ENCODE measurements at places on chromosomes 12 and 14. TPM values are rescaled to one million over a fixed set of nuclear protein-coding genes. Genes with fewer than 3 reads are reported as not detected.

GRCh38 chr12:74431801-74432200 lies 105.8 kb upstream of the ATXN7L3B start:
- no peak for DNase-seq

DNA sequence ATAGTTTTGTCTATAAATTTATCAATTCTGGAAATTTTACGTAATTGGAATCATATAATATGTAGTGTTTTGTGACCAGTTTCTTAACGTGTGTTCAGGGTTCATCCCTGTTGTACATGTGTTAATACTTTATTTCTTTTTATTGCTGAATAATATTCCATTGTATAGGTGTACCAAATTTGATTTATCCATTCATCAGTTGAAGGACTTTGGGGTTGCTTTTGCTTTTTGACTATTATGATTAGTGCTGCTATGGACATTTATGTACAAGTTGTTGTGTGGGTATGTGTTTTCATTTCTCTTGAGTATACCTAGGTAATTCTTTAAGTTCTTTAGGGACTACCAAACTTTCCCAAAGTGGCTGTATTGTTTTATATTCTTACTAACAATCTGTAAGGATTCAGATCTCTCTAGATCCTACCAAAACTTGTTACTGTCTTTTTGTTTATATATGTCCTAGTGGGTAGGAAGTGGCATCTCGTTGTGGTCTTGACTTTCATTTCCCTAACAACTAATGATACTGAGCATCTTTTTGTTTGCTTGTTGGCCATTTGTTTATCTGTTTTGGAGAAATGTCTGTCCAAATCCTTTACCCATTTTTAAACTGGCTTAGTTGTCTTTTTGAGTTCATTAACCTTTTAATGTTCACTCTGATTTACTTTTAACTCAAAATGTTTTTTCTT lies 14.9 kb downstream of the VRK1 start:
- DNase-seq = no peak

- DNase-seq = no peak
Observed at GRCh38 chr14:28876572-28876945, 110.0 kb downstream of the FOXG1 start.

The RASSF9 gene
- polyA plus RNA-seq = 0.06 TPM

DNA sequence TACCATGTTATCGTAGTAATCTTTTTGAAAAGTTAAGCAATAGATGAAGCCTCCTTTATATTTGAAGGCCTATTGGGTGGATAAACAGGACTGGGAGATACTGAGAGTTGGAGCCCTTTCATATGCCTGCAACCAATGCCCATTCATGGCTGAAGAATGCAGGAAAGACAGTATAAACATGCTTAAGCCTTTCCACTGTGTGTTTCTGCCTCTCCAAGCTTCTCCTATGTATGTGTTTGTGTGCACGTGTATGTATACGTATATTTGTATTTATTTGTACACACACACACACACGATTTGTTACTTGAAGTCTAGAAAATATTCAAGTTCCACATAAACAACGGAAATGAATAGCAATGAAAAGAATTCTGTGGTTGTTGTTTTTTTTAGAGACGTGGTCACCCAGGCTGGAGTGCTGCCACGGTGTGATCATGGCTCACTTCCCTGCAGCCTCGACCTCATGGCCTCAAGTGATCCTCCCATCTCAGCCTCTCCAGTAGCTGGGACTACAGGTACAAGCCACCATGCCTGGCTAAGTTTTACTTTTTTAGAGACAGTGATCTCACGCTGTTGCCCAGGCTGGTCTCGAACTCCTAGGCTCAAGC lies 1453.5 kb downstream of the AACS start:
- no peak for DNase-seq

DNA sequence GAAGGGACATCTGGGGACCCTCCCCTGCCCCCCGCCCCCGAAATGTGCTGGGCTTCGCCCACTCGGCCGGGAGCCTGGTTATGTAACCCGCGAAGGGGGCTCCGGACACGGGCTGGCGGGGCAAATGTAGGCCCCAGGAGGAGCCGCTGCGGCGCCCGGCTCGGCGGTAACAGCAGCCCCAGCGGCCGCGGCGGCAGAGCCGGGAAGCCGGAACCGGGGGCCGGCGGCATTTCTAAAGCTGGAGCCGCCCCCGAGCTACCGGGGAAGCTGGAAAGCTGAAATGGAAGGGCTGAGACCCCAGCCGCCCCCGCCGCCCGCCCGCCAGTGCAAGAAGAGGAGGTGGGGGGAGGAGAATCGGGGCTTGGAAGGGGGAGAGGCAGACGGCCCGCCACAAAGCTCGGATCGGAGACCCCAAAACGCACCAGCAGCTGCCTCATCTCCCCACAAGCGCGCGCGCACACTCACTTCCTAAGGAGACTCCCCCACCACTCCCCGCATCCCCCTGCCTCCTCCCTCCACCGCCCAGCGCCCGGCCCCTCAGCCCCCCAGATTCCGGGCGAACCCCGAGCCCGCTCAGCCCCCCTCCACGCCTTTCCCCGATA lies 1.5 kb downstream of the KDM2B start:
- no peak for DNase-seq

- no peak for DNase-seq
Observed at GRCh38 chr12:108709697-108710096, 21.6 kb downstream of the CORO1C start.

DNA sequence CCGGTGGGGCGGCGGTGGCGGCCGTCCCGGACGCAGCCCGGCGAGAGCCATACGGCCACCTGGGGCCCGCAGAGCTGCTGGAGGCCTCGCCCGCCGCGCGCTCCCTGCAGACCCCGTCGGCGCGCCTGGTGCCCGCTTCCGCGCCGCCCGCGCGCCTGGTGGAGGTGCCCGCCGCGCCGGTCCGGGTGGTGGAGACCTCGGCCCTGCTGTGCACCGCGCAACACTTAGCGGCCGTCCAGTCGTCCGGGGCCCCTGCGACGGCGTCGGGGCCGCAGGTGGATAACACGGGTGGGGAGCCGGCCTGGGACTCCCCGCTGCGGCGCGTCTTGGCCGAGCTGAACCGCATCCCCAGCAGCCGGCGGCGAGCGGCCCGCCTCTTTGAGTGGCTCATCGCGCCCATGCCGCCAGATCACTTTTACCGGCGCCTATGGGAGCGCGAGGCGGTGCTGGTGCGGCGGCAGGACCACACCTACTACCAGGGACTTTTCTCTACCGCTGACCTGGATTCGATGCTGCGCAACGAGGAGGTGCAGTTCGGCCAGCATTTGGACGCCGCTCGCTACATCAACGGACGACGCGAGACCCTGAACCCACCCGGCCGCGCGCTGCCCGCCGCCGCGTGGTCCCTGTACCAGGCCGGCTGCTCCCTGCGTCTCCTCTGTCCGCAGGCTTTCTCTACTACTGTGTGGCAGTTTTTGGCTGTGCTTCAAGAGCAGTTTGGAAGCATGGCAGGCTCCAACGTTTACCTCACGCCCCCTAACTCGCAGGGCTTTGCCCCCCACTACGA lies 716 bp downstream of the RIOX1 start:
- DNase-seq = peak; percentile 8

The PRKD1 gene
- 24.5 TPM for polyA plus RNA-seq

The POTEG gene
- not detected for polyA plus RNA-seq
